ENCODE measurements at places on chromosomes 7 and 10.

GRCh38 chr10:35711615-35712411, 69.7 kb upstream of the FZD8 start:
- no peak for DNase-seq

- no peak for DNase-seq
These were observed 89.2 kb downstream of the RNLS start for GRCh38 chr10:88493691-88494483.

DNA sequence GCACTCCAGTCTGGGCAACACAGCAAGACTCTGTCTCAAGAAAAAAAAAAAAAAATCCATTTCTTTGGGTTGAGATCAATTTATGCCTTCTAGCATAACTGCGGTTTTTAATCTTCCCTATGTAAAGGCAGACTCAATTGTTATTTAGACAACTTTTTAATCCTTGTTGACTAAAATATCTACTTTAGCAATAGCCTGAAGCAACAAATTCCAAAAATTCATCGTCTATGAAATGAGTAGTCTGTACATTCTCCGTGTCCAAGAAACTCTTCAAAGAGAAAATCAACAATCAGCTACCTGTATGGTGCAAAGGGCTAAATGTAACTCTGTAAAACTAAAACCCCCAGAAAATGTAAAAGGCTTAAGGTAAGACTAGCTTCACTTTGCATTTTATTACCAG, 22.8 kb downstream of the LAMB1 start:
- no peak for DNase-seq

DNA sequence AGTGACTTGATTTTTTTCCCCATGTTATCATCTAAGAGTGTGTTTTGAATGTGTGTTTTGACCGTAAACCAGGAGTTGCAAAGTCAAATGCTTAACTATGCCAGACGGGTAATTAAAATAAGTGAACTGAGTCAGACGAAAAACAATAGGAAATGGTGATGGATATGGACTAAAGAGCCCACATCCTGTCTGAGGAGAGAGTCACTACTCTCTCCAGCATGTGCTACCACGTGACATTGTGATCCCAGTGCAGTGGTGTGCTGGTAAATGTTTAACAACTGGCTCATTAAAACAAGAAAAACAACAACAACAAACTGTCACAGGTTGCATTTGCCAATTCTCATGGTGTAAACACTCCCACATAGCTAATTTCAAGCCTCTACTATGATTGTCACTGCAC, 164.3 kb downstream of the SUGCT start:
- no peak for DNase-seq

DNA sequence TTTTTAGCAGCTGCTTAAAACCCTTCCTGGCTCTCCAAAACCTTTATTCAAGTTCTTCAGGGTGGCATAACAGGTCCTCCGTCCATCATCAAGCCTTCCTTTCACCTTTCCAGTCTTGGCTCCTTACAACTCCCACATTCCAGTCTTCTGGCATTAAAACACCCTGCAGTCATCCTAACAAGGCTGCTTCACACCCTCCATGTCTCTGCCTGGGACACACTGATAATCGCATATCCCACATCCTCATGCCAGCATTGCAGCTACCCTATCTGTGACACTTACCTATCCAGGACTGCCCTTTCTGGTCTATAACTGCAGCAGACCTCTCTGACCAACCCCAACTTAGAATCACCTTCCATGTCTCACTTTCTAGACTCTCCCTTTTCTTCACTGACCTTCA, 2.6 kb upstream of the TLL2 start:
- DNase-seq = no peak

- no peak for DNase-seq
These were observed 904 bp upstream of the CCDC7 start for GRCh38 chr10:32445036-32445435.

DNA sequence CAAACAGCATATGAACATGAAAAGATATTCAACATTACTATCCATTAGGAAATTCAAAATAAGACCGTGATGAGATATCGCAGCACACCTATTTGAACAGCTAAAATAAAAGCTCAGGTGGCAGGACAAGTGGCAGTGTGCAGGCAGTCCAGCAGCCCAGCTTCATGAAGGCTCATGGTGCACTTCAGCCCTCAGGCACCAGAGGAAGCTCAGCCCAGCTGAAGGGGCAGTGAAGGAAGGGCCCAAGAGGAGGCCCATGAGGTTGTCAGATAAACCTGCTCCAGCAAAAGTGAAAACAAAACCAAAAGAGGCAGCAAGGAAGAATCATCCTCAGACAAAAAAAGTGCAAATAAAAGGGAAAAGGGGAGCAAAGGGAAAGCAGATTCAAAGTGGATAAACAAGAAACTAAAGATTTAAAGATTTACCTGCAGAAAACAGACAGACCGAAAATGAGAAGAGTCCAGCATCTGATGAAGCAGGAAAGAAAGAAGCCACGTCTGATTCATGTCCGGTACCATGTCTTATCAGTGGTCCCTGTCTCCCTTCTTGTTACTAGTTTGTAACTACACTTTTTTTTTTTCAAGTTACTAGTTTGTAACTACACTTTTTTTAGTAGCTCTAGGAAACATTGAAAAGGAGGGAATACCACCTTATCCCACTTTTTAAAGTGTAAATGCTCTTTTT, 15.0 kb upstream of the FAM24B start:
- DNase-seq = no peak

Measured in stimulated activated CD4-positive, alpha-beta T cell treated with anti-CD3 and anti-CD28 coated beads, Interleukin-4, amount 100 ng/mL, for 48 hours (primary cell).